ENCODE measurements at places on chromosomes 4 and X.

- no peak overlapping the region for H3K4me3 ChIP-seq
- H3K27me3 ChIP-seq = no peaks in the 10 kb centered on the region
- DNase-seq = no peak
- no peaks in the 10 kb centered on the region for H3K36me3 ChIP-seq
- H3K27ac ChIP-seq = no peak overlapping the region
Observed at GRCh38 chr4:85669204-85669603, 194.3 kb downstream of the ARHGAP24 start.

DNA sequence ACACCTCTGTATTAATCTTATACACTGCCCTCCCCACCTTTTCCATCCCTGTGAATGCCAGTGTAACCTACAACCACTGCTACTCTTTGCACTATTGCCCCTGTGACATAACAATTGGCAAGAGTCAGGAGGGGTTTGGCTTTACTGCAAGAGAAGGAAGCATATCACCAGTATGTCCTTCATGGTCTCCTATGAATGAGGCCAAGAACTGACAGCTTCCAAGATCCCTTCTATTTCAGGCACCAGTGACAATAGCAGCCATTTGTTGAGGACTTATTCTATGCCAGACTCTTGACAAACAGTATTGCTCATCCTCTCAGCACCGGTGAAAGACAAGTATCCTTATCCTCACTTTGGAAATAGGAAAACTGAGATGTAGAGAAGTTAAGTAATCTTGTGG lies 363.9 kb downstream of the MID1IP1 start:
- no peaks in the 10 kb centered on the region for H3K4me1 ChIP-seq
- H3K36me3 ChIP-seq = no peaks in the 10 kb centered on the region
- no peak overlapping the region for H3K4me3 ChIP-seq

DNA sequence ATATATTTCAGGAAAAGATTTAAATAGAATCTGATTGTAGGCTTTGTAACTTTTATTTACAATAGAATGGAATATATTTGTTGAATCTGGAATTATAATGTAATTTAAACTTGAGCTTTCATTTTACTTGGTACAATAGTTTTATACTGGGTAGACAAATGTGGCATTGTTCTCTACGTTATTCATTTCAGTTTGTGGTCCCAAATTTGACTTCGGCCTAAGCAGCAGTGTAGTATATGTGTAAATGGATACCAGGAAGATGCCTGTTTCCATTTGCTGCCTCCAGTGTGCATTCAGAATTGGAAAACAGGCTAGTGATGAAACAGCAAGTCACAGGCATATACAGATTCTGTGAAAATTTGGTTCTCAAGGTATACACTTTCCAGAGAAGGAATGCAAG lies 77.8 kb downstream of the CLDN22 start:
- no peaks in the 10 kb centered on the region for H3K27me3 ChIP-seq
- H3K4me3 ChIP-seq = no peak overlapping the region
- peaks cover 18% of the 10 kb centered on the region for H3K4me1 ChIP-seq
- DNase-seq = no peak
- peaks cover 15% of the 10 kb centered on the region for H3K36me3 ChIP-seq

GRCh38 chr4:73222466-73223257 lies 35.9 kb downstream of the ANKRD17 start:
- peak overlapping the region; percentile 86 for H3K27ac ChIP-seq
- peaks cover 59% of the 10 kb centered on the region for H3K4me1 ChIP-seq
- H3K36me3 ChIP-seq = no peaks in the 10 kb centered on the region

GRCh38 chr4:118790544-118790943 lies 45.4 kb downstream of the SEC24D start:
- DNase-seq = no peak
- H3K36me3 ChIP-seq = peaks cover 13% of the 10 kb centered on the region
- H3K27me3 ChIP-seq = no peaks in the 10 kb centered on the region
- H3K27ac ChIP-seq = peak overlapping the region; percentile 0

- H3K4me1 ChIP-seq = peaks cover 15% of the 10 kb centered on the region
- no peaks in the 10 kb centered on the region for H3K27me3 ChIP-seq
- no peak overlapping the region for H3K27ac ChIP-seq
- DNase-seq = peak; percentile 16
- H3K4me3 ChIP-seq = no peak overlapping the region
- H3K36me3 ChIP-seq = peaks cover 8% of the 10 kb centered on the region
Observed at GRCh38 chr4:125432078-125432477, 117.3 kb downstream of the FAT4 start.

DNA sequence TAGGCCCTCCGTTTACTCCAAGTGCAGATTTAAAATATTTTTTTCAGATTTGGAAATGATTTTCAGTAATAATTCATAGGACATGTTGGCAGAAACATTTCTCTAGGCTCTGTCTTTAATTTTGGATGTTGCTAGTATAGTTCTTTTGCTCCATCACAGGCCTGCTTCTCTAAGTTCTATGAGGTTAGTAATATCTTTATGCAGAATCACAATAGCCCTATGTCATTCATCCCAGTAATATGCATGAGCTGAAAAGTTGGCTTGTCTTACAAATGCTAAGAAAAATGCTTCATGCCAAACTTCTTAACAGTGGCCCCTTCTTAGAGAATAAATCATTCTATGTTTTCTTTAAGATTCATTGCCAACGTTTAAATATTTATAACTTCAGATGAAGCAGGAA lies 148.3 kb upstream of the TLL1 start:
- no peak for DNase-seq
- no peak overlapping the region for H3K4me3 ChIP-seq
- no peak overlapping the region for H3K27ac ChIP-seq
- no peaks in the 10 kb centered on the region for H3K4me1 ChIP-seq
- no peaks in the 10 kb centered on the region for H3K36me3 ChIP-seq

GRCh38 chr4:118783887-118784286 lies 52.0 kb downstream of the SEC24D start:
- H3K27ac ChIP-seq = peak overlapping the region; percentile 51
- H3K36me3 ChIP-seq = peaks cover 18% of the 10 kb centered on the region
- H3K4me1 ChIP-seq = peaks cover 34% of the 10 kb centered on the region
- DNase-seq = no peak

DNA sequence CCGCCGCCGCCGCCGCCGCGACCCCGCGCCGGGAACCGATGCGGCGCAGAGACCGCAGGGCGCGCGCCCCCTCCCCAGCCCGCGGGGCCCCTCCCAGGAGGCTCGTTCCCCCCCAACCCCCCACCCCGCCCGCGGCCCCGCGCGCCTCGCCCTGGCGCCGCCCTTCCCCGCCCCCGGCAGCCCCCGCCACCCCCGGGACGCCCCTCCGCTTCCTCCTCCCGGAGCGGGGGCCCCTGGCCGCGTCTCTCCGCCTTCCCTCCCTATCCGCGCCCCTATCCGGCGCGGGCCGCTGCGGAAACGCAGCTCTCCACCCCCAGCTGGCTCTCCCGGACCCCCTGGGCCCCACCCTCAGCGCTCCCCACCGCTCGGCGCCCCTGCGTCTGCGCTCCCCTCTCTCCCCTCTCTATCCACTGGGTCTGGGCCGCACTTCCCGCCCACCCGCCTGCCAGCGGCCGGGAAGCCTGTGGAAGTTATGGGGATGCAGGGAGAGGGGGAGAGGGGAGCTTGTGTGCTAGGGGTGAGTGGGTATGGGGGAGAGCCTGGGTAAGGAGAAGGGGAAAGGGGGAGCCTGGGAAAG lies at the start of gene TMEM271:
Gene TMEM271, minus strand, starts transcription at position 51 of the 577 bp plus-strand sequence. CDS start 233 bp downstream, outside the sequence.
- no peaks in the 10 kb centered on the region for H3K36me3 ChIP-seq
- peak within 1 kb of the TSS; percentile 30 for H3K4me3 ChIP-seq

DNA sequence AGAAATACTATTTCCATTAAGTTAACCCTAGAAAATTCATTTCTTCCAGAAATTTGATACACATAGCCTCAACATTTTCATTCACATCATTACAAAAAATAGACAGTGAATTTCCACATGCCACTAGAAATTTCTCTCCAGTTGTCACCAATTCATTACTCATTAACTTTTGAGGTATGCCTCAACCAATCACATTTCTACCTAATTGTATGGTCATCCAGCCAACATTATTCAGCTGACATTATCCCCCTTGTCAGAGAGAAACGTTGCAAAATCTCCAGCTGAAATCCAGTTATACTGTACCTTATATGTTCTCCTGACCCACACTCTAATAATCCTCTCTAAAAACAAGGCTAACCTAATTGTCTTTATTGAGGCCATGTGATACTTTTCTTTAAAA lies 24.8 kb downstream of the FRYL start:
- H3K4me3 ChIP-seq = no peak overlapping the region
- H3K27me3 ChIP-seq = no peaks in the 10 kb centered on the region
- H3K27ac ChIP-seq = no peak overlapping the region
- no peaks in the 10 kb centered on the region for H3K36me3 ChIP-seq
- H3K4me1 ChIP-seq = peaks cover 48% of the 10 kb centered on the region

GRCh38 chrX:18394477-18394876 lies 30.9 kb upstream of the CDKL5 start:
- H3K27me3 ChIP-seq = no peaks in the 10 kb centered on the region
- no peaks in the 10 kb centered on the region for H3K4me1 ChIP-seq
- H3K36me3 ChIP-seq = no peaks in the 10 kb centered on the region
- no peak overlapping the region for H3K4me3 ChIP-seq
- no peak for DNase-seq

Measured in left ventricle myocardium inferior (tissue), 1 donor.